ENCODE measurements at places on chromosomes 1 and 21.
A peak's percentile ranks its signal among the peaks of the same experiment; 100 is the strongest.

- peak; percentile 58 for DNase-seq
Measured at GRCh38 chr1:36516372-36517010, 33.8 kb upstream of the CSF3R start.

- no peak for DNase-seq
Measured at GRCh38 chr21:41226853-41227252, 58.9 kb downstream of the BACE2 start.

DNA sequence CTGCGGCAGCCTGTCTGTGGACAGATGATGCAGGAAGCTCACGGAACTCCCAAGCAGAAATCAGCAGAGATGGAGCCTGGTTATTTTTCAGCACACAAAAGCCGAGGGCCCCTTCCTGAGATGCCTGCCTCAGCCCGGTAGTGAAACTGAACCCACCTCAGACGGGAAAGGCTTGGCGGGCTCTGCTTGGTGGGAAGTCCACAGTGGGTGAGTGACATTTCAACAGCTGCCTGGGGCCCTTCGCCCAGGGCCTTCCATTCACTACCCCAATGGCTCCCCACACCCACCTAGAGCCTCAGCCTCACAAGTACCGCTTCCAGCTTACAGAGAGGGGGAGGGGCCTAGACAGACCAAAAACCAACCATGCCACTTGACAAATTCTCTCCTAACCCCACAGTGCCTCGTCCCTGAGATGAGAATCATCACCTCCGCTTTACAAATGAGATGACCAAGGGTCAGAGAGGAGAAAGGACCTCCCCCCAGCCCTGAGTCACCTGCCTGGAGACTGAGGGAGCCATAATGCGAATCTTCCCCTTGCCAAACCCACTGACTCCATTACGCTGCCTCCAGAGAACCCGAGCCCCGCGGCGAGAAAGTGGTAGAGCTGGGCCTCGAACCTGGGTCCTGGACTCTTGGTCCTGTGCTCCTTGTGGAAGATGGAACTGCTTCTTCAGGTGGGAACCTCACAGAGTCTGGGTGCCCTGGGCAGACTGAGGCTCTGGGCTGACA lies 3.4 kb upstream of the ECE1 start:
- DNase-seq, result no peak

GRCh38 chr1:58575551-58576324 lies 1.3 kb downstream of the TACSTD2 start:
- no peak for DNase-seq

DNA sequence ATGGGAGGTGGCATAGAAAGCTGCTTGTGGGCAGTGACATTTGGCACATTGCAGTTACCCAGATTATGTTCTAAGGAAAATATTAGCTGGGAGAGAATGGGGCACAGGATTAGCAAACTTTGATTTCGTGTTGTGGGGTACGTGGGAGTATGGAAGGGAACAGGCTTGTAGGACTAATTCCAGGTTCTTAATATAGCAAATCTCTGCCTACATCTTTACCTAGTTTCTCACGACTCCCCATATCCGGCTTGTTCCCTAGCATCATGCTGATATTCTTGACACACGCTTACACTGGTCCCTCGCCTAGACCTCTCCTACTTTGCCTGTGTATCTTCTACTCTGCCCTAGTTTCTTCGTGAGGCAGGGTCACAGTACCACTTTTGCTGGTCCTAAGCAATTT lies 293.9 kb upstream of the PLXNA2 start:
- no peak for DNase-seq

- peak; percentile 83 for DNase-seq
Measured at GRCh38 chr1:12124693-12125421, 41.9 kb upstream of the TNFRSF1B start.

- no peak for DNase-seq
Measured at GRCh38 chr21:44780137-44780502, 21.5 kb downstream of the UBE2G2 start.

DNA sequence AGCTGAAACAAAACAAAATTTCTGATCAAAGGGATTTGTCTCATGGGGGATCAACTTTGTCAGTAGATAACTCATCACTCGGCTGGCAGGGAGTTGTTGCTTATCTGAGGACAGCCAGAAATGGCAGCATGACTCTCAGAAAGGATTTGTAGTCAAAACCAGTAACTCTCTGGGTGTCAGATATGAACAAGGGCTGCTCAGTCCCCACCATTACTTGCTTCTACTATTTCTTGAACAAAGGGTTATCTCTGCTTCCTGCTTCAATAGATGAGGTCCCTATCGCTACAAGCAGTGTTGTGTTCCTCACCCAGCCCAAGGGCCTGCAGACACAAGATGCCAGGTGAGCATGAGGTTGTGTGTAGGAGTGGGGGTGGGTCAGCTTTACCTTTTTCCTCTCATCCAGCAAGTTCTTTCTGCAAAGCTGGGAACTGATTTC lies 116.2 kb downstream of the PTBP2 start:
- no peak for DNase-seq

DNA sequence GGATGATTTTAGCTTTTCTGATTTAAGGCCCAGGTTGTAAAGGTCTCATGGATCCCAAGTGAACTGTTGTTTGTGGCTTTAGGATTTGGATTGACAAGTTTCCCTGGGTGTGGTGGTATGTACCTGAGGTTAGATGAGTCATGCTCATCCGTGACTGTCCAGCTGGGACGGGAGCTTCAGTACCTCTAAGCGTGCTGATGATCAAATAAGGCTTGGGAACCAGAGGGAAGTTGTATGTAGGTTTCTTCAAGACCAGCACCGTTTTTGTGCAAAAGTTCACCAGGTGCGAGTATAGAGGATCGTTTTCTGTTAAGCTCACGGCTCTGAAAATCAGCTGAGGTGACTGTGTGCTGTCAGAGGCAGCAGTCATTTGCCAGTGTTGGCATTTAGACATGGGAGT lies 19.8 kb downstream of the PLA2G2E start:
- no peak for DNase-seq

DNA sequence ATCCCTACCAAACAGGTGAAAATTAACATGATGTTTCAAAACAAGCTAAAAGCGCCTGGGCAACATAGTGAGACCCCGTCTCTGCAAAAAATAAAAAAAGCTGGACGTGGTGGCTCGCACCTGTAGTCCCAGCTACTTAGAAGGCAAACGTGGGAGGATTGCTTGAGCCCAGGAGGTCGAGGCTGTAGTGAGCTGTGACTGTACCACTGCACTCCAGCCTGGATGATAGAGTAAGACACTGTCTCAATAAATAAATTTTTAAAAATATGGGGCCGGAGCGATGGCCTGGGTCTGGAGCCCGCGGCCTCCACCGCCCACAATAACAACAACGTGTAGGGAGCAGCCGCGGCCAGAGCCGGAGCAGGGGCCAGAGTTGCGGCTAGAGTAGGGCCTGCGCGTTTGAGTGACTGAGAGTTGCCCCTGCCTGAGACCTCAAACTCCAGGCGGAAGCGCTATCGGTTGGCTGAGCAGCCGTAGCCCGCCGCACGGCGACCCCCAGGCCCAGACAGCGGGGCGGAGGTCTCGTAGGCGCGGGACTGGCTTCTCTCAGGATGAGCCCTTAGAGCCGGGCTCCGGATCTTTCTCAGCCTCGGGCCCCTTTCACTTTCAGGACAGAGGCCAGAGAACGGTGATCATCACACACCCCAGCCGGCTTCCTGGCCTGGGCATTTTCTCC lies 41.4 kb downstream of the ZMYM1 start:
- DNase-seq, result no peak

GRCh38 chr1:215005656-215006345 lies 76.7 kb upstream of the KCNK2 start:
- no peak for DNase-seq

GRCh38 chr1:246971090-246971721 lies 36.7 kb downstream of the ZNF695 start:
- peak; percentile 17 for DNase-seq

DNA sequence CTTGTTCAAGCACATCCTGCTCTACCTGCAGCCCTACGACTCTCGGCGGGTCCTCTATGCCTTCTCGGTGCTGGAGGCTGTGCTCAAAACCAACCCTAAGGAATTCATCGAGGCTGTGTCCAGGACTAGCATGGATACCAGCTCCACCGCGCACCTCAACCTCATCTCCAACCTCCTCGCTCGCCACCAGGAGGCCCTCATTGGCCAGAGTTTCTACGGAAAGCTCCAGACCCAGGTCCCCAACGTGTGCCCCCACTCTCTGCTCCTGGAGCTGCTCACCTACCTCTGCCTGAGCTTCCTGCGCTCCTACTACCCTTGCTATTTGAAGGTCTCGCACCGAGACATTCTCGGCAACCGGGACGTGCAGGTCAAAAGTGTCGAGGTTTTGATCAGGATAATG lies 74.3 kb upstream of the MORC3 start:
- no peak for DNase-seq

DNA sequence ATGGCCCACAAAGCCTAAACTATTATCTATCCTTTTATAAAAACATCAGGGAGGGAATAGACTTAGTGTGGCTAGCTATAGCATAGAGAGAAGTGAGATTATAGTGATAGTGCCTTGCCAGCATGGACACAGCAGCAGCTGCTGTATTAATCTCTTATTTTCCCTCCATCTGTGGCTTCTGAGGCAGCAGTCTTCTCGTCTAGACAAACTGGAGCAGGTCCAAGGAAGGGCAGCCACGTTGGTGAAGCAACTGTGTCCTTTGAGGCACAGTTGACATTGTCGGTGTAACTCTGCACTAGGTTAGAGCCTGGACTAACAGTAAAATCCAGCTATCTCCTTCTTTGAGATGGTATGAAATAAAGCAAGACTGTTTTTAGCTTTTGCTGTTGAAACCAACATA lies 131.3 kb downstream of the CACHD1 start:
- no peak for DNase-seq

- DNase-seq, result no peak
Measured at GRCh38 chr1:63408331-63408730, 40.9 kb downstream of the ALG6 start.

GRCh38 chr1:208465786-208466590 lies 221.8 kb upstream of the PLXNA2 start:
- no peak for DNase-seq

- no peak for DNase-seq
Measured at GRCh38 chr1:26016953-26017545, 4.5 kb upstream of the EXTL1 start.

DNA sequence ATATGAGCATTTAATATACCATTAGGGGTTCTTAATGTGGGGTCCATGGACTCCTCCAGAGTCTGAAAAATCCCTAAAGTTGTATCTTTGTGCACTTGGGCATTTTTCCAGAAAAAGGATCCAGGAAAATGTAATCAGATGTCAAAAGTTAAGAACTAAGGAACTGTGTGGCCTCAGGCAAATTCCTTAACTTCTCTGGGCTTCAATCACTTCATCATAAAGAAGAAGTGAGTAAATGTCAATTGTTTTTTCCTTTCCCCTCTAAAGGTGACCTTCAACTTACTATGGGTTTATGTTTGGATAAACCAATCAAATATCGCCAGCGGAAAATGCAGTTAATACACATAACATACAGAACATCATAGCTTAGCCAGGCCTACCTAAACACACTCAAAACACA lies 2.5 kb downstream of the MAD2L2 start:
- DNase-seq, result no peak

DNA sequence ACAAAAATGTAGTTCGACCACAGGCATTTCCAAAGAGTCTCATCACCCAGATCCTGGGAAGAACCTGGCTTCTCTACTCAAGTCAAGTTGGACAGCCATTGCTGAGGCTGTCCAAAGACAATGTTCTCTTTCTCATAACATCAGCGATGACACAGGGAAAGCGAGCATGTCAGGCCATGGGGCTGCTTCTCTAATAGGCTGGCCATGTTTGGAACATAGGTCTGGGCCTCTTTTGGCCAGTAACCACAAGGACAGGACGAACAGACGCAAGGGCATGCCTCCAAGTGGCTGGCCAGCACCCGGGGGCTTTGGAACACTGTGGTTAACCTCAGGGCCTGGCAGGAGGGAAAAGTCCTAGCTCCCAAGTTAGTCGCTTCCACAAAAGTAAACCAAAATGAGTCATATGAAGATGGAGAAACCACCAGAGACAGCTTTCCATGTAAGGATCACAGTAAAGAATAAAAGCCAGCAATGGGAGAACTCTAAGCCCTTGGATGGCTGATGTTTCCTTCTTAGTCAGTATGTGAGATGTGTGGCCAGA lies 80.6 kb upstream of the SLC44A3 start:
- DNase-seq, result no peak

DNA sequence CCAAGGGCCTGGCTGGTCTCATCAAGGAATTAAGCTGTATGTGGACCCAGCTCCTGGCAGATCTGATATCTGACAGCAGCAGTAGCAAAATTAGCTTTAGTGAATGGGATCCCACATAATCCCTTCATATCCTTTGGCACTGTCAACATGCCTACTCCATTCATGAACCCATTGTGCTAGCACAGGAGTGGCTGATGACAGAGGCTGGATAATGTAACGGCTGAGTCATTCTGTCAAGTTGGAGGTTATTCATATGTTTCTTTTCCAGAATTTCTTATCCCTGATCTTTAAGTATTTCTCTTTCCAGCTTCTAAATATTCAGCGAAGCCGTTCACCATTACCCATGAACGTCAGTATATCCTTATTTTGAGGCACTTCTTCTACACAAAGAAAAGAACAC lies 84.3 kb downstream of the EXTL2 start:
- no peak for DNase-seq

- DNase-seq, result no peak
Measured at GRCh38 chr1:212982430-212983152, 32.2 kb downstream of the VASH2 start.

GRCh38 chr1:204417074-204417997 lies 5.7 kb upstream of the PPP1R15B start:
- peak; percentile 59 for DNase-seq

DNA sequence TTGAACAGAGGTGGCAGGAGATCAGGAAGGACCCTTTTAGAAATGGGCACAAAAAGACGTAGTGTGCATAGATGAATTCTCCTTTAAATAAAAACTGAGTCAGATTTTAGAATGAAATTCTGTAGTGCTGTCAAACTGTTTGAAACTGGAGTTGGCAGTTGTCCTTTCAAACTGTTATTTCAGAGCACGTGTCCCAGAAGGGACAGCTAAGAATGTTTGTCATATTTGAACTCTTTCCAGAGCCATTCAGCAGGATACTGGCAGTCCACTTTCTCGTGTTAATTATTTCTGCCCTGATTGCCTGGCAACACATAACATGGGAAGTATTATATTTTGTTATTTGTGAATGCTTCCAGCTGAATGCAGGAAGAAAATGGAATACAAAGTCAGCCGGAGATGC lies 212.3 kb upstream of the DPYD start:
- no peak for DNase-seq

GRCh38 chr1:45393718-45394302 lies 53.6 kb upstream of the MUTYH start:
- peak; percentile 77 for DNase-seq

DNA sequence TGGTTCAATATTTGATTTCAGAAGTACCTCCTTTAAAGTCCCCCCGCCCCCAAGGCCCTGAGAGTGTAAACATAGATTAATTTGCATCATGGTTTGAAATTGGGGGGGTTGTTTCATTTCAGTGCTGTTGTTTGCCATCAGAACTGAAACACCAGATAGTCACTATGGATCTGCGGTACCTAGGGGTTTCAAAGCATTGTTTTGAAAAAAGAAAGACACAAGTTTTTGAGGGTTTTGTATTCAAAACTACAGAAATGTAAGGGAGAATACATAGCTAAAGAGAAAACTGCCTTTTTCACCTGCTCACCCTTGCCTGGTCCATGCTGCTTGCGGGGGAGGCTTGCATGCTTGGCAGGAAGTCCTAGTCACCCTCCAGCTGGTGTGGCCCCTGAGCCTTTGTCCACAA lies 59.3 kb downstream of the ACP6 start:
- DNase-seq, result no peak
